Activated CD4-positive, alpha-beta T cell treated with anti-CD3 and anti-CD28 coated beads for 36 hours (primary cell): ENCODE measurements at places on chromosomes 12 and 14. TPM values are rescaled to one million over a fixed set of nuclear protein-coding genes. Genes with fewer than 3 reads are reported as not detected.

SLC7A7 gene
- total RNA-seq = 0.50 TPM

GRCh38 chr14:79652513-79653307 is 558.6 kb downstream of the DIO2 start:
- H3K4me3 ChIP-seq = no peak overlapping the region
- DNase-seq = no peak
- H3K36me3 ChIP-seq = no peaks in the 10 kb centered on the region
- no peak overlapping the region for H3K27ac ChIP-seq
- no peaks in the 10 kb centered on the region for H3K4me1 ChIP-seq

GRCh38 chr12:85552461-85552860 is 272.4 kb downstream of the ALX1 start:
- no peaks in the 10 kb centered on the region for H3K27me3 ChIP-seq
- no peak overlapping the region for H3K27ac ChIP-seq
- DNase-seq = no peak

DNA sequence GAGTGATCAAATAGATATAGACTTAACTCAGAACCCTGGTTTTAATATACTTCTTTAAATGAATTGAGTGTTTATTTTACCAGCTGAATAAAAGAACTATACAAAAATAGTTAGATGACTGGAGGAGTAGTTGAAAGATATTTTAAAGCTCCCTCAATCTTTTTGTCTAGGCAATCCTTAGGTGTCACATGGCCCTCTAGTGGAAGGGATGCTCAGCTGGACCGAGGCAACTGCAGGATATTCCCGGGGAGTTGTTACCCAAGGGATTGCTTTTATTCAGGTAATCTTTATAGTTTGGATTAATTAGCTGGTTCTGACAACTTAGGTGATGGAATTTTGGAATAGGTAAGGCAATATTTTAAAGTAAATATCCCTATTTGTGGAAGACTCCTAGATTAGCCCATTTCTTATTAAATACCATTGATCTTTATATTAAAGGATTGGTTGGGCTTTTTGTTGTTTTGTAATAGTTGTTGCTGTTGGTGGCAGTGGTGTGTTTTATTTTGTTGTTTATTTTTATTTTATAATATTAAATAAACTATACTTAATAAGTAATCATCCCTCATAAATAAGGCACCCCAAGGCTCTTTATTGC is 57.1 kb downstream of the ZDHHC17 start:
- H3K4me1 ChIP-seq = no peaks in the 10 kb centered on the region
- H3K36me3 ChIP-seq = peaks cover 6% of the 10 kb centered on the region
- H3K27ac ChIP-seq = no peak overlapping the region

DNA sequence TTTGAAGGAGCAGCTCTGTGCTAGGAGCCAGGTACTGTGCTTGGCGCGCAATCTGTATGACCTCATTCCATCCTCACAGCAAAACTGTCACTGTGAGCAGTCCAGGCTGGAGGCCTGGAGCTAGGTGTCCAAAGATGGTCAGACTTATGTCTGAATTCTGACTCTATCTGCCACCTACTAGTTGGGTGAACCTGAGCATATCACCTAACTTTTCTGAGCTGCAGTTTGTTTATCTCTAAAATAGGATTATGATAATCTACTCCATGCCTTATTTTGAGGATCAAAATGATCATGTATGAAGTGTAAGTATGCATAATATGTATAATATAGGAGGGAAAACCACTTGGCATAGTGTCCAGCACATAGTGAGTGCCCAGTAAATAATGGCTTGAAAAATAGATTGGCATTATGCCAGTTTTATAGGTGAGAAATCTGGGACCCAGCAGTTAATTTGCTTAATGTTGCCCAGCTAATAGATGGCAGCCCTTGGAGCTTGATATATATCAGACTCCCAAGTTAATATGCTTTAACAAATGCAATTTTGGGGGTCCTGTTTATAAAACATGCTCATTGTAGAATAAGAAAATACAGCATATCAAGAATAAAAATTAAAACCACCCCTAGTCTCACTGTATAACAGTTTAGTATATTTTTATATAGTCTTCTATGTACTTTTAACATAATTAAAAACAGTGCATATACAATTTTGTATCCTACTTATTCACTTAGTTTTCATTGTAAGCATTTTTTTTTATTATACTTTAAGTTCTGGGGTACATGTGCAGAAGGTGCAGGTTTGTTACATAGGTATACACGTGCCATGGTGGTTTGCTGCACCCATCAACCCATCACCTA is 4.5 kb upstream of the JPH4 start:
- H3K36me3 ChIP-seq = no peaks in the 10 kb centered on the region
- no peak overlapping the region for H3K27ac ChIP-seq
- peaks cover 41% of the 10 kb centered on the region for H3K27me3 ChIP-seq
- no peak for DNase-seq

GPR137C gene
- total RNA-seq = 0.14 TPM

DNA sequence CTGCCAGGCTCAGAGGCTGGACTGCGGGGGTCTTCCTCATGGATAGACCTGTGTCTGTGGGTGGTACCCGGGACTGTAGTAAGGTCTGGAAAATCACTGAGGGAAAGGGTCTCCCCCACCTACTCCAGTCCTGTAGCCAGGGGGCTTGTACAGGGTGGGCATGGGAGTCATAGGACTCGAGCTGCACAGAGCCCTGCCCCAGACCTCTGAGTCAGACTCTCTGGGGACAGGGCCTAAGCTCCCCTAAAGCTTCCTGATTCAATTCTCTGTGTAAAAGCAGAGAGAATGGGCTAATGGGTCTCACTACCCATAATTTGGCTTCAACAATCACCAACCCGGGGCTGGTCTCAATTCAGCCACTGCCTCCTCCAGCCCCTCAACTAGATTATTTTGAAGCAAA is 27.0 kb downstream of the LRTM2 start:
- DNase-seq = no peak
- H3K27ac ChIP-seq = no peak overlapping the region
- no peaks in the 10 kb centered on the region for H3K4me1 ChIP-seq
- no peaks in the 10 kb centered on the region for H3K36me3 ChIP-seq

GRCh38 chr12:105214670-105215375 is 21.2 kb downstream of the APPL2 start:
- no peak for DNase-seq
- H3K27ac ChIP-seq = no peak overlapping the region
- peaks cover 27% of the 10 kb centered on the region for H3K36me3 ChIP-seq
- H3K4me3 ChIP-seq = no peak overlapping the region
- no peaks in the 10 kb centered on the region for H3K27me3 ChIP-seq

- no peaks in the 10 kb centered on the region for H3K27me3 ChIP-seq
- no peaks in the 10 kb centered on the region for H3K36me3 ChIP-seq
- no peak overlapping the region for H3K27ac ChIP-seq
These were observed 589.3 kb downstream of the SOX5 start for GRCh38 chr12:23359975-23360701.

- DNase-seq = no peak
- peak overlapping the region; percentile 55 for H3K4me3 ChIP-seq
- H3K27ac ChIP-seq = peak overlapping the region; percentile 96
- H3K36me3 ChIP-seq = no peaks in the 10 kb centered on the region
- peaks cover 80% of the 10 kb centered on the region for H3K4me1 ChIP-seq
These were observed 20.0 kb upstream of the PCNX1 start for GRCh38 chr14:70887207-70887681.

DNA sequence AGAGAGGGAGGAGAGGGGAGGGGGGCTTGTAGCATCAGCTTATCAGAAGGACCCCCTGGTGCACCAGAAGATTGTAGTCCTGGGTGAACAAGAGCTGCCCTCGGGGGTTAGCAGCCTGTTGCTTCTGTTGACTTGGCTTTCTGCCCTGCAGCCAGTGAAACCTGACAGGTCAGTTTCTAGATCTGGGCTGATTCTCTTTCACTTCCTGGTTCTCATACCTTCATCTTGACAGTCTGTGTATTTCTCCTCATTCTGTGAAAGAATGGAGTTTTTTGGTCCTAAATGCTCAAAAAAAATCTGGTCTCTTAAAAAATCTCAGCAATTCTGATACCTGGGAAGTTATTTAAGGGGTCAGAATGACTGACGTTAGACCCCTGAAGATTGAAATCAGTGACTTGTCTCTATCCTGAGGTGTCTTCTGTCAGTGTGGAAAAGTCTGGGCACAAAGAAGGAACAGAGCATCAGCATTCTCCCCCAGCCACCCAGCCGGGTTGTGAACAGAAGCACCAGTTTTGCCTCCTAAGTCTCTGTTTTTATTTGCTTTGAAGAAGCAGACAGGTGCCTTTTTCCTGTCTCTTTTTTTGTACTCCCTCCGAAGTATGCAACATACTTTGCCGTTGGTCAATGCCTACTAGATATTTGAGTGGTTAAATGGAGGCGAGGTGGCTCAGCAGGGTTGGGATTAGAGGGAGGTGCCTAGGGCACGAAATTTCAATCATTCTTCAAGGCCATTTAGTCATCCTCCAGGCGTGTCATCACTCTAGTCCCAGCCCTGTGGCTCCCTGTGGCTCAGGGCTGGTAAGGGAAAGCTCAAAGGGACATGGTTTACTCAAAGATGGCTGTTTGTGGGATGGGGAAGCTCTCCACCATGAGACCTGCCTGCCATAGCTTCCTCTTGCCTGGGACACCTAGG is 24.0 kb downstream of the TTC9 start:
- H3K27me3 ChIP-seq = no peaks in the 10 kb centered on the region

CLEC2A gene
- total RNA-seq = not detected

DNA sequence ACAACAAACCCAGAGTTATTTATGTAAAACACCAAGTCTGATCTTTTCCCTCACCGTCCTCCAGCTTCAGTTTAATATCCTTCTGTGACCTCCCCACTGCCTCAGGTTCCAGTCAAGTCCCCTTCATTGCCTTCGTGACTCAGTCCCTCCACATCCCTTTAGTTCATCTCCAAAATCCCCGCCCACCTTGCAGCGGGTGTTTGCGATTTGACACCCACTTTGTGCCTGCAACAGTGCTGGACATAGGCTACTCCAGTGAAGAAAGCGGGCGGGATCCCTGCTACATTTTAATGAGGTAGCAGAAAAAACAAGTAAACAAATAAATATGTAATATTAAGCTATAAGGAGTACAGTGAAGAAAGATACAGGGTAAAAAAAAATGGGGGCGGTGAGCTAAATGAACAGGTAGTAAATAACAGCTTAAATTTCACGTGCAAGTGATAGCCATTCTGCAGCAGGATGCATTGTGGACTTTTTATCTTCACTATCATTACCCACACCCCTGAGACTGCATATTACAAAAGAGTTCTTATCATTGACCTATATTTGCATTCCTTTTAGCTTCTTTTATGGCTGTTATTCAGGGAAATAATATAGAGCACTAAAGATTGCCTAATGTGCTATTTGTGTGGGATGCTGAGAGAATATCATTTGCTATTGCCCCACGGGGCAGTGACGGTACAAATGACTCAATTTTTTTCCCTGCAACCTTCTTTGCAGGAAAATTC is 222.8 kb upstream of the NUDT4 start:
- H3K36me3 ChIP-seq = peaks cover 3% of the 10 kb centered on the region
- H3K4me3 ChIP-seq = no peak overlapping the region
- H3K27me3 ChIP-seq = peaks cover 2% of the 10 kb centered on the region
- DNase-seq = no peak

DNA sequence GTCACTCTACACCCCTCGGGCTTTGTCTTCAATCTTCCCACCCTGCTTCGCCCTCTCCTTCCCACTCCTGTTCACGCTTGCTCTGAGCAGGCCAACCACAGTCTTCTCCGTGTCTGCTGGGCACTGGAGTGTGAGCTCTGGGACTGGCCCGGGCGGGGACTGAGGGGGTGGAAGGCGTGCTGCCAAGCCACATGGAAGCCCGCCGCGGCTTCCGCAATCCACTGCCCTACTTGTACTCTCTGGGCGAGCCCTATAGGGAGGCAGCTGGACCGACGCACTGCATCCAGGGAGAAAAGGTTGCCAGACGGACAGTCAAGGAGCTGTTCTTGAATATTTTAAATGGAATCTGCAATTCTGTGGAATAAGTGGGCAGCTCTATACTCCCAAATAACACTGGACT is 24.8 kb downstream of the GOLGA3 start:
- no peaks in the 10 kb centered on the region for H3K27me3 ChIP-seq
- H3K27ac ChIP-seq = no peak overlapping the region
- H3K36me3 ChIP-seq = peaks cover 74% of the 10 kb centered on the region
- no peak overlapping the region for H3K4me3 ChIP-seq
- no peak for DNase-seq
- peaks cover 22% of the 10 kb centered on the region for H3K4me1 ChIP-seq

DNA sequence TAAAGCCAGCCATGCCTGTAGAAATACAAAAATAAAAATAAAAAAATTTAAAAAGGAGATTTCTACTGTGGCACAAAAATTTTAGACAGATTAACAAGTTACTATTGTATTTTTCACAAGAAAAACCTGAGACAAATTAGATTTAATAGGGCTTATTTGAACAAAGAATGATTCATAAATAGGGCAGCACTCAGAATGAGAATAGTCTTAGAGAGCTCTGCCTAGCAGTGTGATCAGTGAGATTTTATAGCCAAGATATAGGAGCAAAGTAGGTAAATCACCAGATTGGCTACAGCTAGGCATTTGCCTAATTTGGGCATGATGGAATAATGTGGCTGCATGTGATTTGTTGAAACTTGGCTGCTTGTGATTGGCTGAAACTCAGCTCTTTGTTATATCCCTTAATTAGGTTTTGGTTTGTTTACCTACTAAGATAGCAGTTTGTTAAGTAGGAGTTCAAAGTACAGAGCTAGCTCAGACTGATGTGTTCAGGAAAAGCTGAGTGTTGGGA is 279.7 kb upstream of the TMTC1 start:
- no peaks in the 10 kb centered on the region for H3K4me1 ChIP-seq
- DNase-seq = no peak
- H3K36me3 ChIP-seq = no peaks in the 10 kb centered on the region
- H3K27ac ChIP-seq = no peak overlapping the region
- no peaks in the 10 kb centered on the region for H3K27me3 ChIP-seq

GYS2 gene
- total RNA-seq = not detected

DNA sequence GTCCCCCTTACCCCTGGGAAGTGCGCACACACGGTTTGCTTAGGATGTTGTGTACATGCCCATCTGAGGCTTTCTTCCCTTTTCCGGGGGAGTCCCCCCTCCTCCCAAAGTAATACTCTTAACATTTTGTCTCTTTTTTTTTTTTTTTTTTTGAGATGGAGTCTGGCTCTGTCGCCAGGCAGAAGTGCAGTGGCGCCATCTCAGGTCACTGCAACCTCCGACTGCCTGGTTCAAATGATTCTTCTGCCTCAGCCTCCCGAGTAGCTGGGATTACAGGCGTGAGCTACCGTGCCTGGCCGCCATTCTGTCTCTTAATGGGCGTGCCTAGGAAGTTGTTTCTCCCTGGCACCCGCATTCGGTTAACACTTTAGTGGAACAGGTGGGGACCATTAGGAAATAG is 4.5 kb upstream of the GMFB start:
- H3K4me3 ChIP-seq = no peak overlapping the region
- peak; percentile 44 for DNase-seq
- H3K27me3 ChIP-seq = no peaks in the 10 kb centered on the region
- no peaks in the 10 kb centered on the region for H3K36me3 ChIP-seq
- peaks cover 17% of the 10 kb centered on the region for H3K4me1 ChIP-seq
